ENCODE measurements at places on chromosomes 3 and 15.

DNA sequence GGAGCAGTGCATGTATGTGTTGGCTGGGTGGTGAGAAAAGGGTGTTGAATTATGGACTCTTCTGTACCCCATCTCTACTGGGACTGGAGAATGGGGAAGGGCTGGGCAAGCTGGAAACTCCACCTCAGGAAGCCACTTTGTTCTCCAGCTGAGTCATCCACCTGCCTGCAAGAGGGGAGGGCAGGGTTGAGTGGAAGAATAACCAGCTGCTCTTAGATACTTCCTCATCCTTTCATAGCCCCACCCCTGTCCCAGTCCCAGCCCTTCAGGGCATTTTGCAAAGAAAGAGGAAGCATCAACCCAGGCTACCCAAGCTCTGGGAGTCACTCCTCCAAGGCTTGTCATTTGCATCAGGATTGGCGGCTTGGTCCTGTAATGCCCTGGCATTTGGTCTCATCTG lies 33.1 kb downstream of the RAB11A start:
- DNase-seq = no peak

DNA sequence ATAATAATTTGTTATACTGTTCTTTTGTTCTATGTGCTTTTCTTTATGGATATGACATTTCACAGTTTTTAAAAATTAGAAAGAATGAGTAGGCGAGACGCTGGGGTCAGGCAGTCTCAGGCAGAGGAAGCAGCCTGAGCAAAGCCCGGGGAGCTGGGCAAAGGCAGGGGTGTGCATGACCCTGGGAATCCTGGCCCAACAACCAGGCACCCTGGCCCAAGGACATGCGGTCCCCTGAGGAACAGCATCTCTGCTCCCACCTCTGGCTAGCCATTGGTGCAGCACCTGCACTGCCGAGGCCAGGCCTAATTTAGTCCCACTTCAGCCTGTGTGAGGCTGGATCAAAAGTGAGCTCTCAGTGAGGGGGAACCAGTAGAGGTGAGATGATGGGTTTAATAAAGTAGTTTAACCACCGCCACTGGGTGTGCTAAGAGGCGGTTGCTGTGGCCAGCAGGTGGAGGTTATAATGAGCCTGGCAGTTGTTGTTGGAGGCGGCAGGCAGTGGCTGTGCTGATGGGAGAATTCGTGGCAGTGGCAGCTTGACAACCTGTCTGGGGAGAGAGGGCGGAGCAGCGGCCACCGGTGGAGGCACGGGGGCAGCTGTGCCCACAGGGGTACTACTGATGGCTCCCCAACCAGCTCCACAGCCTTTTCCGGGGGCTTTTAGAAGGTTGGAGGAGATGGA lies 41.5 kb downstream of the PRKCD start:
- DNase-seq = no peak

DNA sequence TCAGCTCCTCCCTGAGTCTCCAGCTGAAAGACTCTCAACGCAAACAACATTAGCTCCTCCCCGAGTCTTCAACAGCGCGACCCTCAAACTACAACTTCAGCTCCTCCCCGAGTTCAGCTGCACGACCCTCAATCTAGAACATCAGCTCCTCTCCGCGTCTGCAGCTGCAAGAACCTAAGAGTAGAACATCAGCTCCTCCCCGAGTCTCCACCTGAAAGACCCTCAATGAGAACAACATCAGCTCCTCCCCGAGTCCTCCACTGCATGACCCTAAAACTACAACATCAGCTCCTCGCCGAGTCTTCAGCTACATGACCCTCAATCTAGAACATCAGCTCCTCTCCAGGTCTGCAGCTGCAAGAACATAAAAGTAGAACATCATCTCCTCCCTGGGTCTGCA lies 78.3 kb downstream of the TFRC start:
- no peak for DNase-seq

DNA sequence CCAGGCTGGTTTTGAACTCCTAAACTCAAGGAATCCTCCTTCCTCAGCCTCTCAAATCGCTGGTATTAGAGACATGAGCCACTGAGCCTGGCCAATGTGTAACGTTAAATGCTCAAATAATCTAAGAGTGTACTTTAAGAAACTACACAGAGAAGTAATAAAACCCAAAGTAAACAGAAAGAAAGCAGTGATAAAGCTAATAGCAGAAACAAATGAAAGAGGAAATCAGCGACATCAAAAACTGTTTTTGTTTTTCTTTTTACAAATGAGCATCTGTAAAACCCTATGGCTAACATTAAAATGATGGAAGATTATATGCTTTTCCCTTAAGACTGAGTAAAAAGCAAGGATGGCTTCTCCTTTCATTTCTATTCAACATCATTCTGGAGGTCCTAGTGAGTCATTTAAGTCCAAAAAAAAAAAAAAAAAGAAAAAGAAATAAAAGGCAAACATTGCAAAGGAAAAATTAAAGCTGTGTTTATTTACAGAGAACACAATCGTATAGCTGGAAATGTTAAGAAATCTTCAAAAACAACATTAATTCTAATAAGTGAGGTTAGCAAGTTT lies 36.8 kb upstream of the FNDC3B start:
- DNase-seq = no peak

DNA sequence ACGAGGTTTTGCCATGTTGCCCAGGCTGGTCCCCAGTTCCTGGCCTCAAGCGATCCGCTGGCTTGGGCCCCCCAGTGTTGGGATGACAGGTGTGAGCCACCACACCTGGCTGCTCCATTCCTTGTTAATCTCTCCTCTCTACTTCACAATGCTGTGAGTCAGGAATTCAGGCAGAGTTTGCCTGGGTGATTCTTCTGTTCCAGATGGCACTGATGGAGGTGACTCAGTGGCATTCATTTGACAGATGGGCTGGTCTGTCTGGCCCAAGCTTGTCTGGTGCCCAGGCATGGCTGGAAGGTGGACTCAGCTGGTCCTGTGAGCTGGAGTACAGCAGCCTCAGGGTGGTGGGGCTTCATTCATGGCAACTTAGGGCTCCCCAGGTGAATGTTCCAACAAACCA lies 43.2 kb downstream of the SLC6A20 start:
- no peak for DNase-seq

DNA sequence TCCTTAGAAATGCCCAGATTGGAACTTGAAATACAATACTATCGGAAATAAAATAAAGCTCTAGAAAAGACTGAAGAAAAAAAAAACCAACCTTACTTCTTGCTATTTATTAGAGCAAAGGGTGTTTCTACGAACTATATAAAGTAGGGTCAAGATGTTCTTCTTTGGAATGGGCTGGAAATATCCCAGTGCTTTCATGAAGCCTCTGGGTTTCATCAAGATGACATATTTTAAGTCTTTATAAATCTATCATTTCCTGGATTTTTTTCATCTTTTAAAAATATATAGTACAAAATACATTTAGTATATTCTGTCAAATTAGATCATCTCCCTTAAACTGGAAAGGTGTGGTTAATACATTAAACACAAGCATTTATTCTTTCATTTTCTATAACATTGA lies 978.8 kb downstream of the NAALADL2 start:
- DNase-seq = no peak

DNA sequence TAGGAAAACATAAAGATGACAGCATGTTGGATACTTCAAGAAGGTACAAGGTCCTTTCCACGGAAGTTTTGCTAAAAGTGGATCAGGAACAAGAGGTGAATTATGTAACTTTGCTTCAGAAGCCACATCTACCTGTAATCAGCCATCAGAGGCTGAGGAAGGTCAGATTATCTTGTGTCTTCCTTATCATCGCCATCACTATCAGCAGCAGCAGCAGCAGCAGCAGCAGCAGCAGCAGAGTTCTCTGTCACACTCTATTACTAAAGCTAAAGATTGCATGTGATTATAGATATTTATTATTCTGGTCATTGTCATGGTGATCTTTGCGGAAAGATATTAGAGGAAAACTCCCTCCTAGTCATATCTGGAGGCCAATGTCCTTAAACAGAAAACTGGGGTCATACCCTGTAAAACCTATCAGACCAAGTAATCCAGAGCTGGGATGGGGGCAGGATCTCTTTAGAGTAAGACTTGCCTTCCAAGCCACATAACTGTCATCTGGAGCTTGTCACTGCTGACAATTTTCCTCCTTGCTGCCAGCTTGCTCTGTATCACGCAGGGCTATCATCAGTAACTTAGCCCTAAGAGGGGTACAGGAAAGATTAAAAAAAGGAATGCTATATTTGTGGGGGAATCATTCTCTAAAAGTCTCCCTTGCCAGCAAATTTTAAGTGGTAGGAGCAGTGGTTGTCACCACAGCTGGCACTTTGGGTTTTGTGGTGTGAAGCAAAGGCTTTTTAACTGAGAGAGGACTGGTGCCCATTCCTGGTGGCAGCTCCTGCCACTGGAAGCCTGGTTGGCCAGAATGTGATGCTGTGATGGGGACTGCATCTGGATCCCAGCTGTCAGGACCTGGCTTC lies 130.9 kb upstream of the RASGRP1 start:
- no peak for DNase-seq

DNA sequence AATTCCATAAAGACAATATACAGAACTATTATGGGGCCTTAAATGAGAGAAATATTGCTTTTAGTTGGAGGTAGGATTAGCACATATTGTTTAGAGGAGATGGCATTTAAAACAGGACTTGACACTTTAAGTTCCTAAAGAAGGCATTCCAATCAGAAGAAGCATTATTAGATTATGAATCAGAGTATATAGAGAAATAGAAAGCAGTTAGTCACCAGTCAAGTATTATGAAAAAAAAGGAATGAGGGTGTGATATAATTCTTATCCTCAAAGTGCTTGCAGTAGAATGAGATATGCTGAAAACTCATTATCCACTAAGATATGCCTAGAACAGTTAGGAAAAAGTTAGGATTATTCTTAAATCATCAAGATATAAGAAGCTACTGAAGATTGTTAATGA lies 456.2 kb downstream of the ZNF385D start:
- no peak for DNase-seq

GRCh38 chr15:38843051-38843501 lies 278.5 kb upstream of the RASGRP1 start:
- DNase-seq = no peak

- DNase-seq = no peak
These were observed 37.9 kb downstream of the UQCC5 start for GRCh38 chr3:52574056-52574965.

DNA sequence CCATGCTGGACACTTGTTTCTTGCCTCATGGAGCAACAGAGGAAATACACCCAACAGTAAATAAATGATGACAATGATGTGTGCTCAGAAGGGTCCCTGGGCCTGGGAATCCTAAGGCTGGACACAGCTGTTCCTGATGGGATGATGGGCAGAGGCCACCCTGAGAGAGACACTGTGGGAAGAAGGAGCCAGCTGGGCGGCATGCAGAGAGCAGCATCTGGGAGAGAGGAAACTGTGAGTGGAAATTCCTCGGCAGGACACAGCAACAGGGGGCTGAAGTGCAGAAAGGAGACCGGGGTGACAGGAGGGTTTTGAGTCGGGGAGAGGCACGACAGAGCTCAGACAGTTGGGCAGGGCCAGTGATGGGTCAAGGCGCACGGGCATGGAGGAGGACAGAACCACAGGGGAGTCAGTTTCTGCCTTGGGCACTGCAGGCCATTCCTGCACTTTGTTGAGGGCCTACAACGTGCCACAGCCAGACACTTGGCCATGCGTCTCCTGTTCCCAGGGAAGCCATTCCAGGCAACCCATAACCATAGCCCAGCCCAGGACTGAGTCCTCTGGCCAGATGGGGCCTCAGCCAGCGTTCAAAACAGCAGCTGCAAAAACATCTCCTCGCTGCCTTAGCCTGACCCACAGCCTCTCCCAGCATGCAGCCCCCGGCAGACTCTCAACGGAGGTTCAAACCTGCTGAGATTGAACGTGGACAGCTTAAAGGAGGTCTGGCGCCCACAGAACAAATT lies 36.7 kb upstream of the SLC6A1 start:
- no peak for DNase-seq

DNA sequence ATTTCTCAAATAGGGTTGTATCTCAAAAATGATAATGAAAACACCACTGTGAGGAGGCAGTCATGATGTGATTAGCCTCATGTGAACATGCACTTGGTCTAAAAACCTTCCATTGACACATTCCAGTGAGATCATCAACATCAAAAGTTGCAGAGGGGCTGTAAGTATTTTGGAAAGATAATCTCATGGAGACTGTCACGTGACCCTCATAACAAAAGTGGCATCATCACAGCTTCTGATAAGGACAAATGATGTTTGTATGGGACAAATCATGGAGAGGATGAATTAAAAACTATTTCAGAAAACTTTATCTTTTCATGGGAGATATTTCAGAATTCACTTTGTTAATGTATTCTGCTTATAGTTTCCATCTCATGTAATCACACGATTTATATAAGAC lies 203.1 kb upstream of the NDN start:
- no peak for DNase-seq

- DNase-seq = no peak
These were observed 108.1 kb upstream of the MELTF start for GRCh38 chr3:197137751-197138150.

GRCh38 chr3:146037697-146038096 lies 123.3 kb downstream of the PLOD2 start:
- DNase-seq = no peak

GRCh38 chr3:59791774-59792308 lies 742.0 kb upstream of the CFAP20DC start:
- no peak for DNase-seq

DNA sequence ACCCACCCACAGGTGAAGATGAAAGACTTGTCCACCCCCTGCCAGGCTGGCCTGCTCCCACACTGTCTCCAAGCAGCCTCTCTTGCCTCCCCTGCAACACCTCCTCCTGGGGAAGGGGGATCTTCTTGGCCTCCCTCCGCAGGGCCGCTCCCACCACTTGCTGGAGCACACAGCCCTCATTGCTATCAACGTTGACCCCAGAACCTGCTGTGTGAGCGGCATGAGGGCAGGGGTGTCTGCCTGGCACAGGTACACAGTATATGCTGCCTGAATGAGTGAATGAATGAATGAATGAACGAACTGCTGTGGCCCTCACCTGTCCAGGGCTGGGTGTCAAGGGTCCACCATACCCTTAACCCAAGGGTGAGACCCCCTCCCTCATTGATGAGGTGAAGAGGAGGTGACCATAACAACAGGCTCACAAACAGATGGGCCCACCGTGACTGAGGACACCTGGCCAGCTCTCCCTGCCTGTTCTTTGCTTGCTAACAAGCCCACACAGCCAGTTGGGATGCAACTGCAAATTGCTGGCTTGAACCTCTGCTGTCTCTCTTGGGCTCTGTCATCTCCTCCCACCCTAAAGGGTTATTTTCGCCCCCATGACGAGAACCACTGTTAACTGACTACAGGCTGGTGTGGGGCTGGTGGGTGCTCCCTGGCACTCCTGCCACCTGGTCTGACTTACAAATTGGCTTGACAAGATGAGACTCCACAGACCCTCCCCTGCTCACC lies 22.5 kb downstream of the SLC41A3 start:
- DNase-seq = no peak

- no peak for DNase-seq
These were observed 175.0 kb downstream of the CFAP20DC start for GRCh38 chr3:58874795-58875194.

- DNase-seq = no peak
These were observed 14.7 kb upstream of the KLF13 start for GRCh38 chr15:31311735-31312619.
